ENCODE measurements at places on chromosomes 11 and 22.

DNA sequence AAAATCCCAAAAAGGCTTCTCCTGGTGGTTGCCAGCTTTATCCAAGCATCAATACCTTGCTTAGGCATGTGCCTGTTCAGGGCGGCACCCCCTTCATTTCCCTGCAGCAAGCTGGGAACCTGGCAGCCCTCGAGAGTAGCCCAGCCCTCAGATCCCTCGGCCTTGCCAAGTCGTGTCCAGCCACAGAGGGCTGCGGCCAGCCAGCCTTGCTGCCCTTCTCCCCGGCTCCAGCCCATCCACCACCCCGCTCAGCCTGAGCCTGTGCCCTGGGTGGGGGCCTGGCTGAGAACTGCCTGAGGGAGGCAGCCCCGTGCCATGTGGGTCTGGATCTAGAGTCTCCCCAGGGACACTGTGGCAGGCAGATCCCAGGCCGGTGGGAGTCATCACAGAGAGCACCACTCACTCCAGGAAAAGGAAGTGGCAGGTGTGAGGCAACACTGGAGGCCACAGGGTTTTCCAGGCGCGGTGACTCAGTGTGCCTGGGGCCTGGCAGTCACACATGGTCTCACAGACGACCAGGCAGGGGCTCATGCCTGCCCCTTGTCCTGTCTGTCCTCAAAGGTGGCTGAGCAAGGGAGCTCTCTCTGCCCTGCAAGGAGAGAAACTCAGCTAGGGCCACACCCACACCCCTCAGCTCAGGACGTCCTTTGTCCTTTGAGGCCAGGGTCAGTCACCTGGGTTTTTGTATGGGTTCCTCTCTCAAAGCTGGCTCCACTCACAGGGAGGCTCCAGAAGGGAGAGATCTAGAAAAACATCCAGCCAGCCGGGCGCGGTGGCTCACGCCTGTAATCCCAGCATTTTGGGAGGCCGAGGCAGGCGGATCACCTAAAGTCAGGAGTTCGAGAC lies 12.2 kb upstream of the CDC42BPG start:
- DNase-seq, result peak; percentile 91

DNA sequence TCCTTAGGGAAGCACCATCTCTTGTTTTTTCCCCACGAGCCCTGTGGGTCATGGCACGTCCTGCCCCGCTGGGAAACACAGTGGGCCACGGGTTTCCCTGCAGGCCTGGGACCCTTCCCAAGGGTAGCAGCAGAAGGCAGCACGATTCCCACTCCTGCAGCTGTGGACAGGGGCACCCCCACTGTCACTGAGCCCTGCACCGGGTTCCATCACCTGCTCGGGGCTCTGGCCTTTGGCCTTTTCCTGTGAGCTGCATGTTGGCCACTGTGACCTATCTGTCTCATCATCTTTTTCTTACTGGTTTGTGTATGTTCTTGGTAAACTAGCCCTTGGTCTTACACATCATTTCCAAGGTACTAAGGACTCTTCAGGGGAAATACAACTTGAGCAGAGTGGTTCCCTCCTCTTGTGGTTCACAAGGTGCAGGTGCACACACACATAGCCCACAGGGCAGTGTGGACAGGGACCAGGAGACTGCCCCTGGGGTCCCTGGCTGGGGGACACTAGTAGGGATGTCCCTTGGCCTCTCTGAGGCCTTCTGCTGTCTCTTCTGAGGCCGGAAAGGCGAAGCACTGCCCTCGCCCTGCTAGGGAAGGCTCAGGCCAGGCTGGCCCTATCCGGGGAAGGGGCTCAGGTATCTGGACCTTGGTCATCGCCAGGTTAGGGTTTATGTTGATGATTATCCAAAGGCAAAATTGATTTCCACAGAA lies 19.0 kb upstream of the TXNRD2 start:
- DNase-seq, result peak; percentile 58

DNA sequence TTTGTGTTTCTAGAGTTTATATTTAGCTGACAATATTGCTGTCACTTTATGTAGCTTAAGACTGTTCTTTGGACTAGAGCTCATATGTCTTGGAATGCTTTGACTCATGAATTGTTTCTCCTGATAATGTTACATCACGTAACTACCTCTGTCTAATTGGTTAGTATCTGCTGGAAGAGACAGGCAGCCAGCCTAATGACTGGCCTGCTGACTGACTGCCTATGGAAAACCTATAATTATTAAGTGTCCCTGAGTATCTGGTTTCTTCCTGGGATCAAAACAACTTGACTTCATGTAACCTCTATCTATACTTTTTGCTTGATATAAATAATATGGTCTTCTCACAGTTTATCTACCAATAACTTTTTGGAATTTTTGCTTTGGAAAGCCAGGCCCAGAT lies 9.4 kb downstream of the SOX6 start:
- DNase-seq, result no peak

GRCh38 chr11:122375687-122376399 lies 259.8 kb upstream of the BLID start:
- DNase-seq, result no peak

- no peak for DNase-seq
These were observed 85.9 kb upstream of the GRK3 start for GRCh38 chr22:25478528-25478927.

DNA sequence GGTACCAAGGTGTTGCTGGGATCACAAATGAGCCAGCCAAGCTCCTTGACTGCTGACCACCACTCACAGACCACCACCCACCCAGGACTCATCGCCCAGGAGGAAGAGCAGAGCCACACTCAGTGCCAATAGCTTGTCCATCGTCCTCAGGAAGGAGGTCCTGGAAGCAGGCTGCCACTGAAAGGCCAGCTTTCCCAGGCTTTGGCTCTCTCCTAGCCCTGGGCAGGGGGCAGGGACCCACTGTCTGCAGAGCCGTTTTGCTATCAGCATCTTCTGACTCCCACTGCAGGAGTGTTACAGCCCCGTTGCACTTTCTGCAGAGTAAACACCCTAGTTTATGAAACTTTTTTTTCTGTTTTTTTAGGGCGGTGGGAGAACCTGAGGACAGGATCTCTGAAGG lies 12.2 kb upstream of the ACRV1 start:
- DNase-seq, result no peak

DNA sequence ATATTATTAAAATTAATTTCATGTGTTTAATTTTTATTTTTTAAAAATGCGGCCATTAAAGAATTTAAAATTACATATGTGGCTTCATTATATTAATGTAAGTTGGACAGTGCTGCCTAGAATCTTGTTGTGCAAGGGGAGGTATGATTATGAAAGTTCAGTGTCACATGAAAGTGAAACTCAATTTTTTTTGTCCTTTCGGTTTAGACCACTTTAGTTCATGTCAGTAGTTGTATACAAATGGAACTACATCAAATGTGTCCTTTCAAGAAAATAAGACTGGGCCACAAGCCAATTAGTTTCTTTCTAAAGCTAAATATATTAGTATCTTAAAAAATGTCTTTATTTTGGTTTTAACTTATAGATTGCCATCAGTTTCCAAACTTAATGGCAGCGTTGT lies 35.7 kb downstream of the TBCEL start:
- DNase-seq, result no peak

DNA sequence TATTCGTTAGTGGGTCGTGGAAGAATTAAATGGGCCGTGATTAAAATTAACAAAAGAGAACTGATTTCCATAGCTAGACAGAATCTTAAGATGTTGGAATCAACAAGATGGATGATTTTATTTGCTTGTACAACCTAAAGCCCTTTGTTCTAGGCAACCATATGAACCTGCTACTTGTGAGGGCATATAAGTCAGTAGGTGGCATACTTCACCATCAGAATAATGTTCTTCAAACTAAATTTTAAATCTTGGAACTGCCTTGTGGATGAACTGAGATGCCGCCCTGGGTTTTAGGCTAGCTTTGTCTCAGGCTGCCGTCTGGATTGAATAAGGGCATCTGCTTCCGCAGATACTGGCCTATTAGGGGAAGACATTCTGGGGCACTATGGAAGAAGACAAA lies 40.9 kb downstream of the CSRP3 start:
- no peak for DNase-seq

GRCh38 chr11:108009497-108010370 lies 1.0 kb downstream of the CUL5 start:
- no peak for DNase-seq

- no peak for DNase-seq
These were observed 57.9 kb downstream of the DBX1 start for GRCh38 chr11:20102397-20102796.

- DNase-seq, result no peak
These were observed 19.1 kb downstream of the SYT13 start for GRCh38 chr11:45267052-45267451.

- DNase-seq, result no peak
These were observed 13.1 kb downstream of the POU2AF1 start for GRCh38 chr11:111365722-111366559.

DNA sequence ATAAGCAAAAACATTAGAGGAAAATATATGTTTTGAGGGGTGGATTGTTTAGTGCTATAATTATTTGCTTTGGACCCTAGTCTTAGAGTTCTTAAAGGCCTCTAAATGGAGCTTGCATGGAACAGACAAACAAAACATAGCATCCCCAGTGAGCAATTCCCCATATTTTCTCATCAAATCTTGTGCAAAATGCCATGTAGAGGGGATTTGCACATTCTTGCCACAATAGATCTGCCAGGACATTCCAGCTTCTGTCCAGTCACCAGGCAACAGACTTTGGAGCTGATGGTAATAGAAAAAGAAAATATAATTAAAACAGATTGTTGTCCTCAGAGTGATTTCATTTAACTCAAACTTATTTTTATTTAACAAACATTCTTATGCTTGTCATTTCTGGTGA lies 360.3 kb upstream of the PDGFD start:
- no peak for DNase-seq

- no peak for DNase-seq
These were observed 30.6 kb downstream of the SREBF2 start for GRCh38 chr22:41863472-41863871.

- peak; percentile 69 for DNase-seq
These were observed 24.6 kb downstream of the MRGPRD start for GRCh38 chr11:68956142-68956541.

DNA sequence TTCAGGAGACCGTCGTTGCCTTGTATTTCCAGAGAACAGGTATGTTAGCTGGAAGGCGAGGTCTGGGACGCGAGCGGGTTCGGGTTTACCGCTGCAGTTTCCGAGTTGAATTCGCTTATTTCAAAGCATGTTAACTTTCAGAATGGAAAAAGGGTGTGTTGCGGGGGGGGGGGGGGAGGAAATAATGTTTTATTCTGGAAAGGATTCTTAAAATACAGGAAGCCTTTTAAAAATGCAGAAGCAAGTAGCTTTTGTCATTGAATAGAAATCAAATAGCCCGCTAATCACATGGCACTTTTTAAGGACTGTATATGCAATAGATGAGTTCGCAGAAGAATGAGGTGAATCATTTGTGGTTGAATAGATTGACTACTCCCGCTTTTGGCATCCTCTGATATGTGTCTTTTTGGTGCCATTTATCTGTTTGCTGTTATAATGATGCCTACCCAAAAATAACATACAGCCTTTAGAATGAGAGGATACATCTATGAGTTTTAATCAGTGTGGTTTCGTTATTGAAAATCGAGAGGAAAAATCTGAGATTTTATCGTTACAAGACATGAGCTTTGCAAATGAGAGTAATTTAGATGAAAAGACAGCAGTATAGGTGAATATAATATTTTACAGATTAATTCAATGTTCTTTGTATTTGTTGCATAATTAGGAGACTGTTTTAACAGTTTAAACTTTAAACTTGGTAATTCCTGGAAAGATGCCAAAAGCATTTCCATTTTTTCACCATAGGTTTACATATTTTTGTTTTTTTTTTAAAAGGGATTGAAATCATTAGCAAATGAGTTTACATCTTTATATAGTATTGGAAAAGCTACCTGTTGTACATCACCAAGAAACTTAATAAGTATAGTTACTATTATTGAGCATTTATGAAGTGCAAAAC lies 1.7 kb downstream of the PDE3B start:
- DNase-seq, result no peak

DNA sequence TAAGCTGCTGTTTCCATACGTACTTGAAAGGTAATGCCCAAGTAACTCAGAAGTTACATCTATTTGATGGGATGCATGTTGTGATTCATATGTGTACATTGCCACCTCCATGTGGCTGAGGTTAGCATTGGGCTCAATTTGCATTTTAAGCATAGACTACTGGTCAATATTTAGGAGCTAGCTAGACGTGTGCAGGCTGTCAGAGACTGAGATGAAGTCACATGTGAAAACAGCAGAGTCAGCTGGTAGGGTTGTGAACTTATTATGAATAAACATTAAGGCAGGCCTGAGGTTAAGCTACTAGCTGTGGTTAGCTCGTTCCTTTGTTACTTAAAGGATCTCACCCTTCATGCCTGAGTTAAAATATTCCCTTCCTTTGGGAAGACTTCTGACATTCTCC lies 114.5 kb upstream of the MTNR1B start:
- DNase-seq, result no peak

GRCh38 chr22:26548984-26549383 lies 36.7 kb upstream of the TFIP11 start:
- no peak for DNase-seq

DNA sequence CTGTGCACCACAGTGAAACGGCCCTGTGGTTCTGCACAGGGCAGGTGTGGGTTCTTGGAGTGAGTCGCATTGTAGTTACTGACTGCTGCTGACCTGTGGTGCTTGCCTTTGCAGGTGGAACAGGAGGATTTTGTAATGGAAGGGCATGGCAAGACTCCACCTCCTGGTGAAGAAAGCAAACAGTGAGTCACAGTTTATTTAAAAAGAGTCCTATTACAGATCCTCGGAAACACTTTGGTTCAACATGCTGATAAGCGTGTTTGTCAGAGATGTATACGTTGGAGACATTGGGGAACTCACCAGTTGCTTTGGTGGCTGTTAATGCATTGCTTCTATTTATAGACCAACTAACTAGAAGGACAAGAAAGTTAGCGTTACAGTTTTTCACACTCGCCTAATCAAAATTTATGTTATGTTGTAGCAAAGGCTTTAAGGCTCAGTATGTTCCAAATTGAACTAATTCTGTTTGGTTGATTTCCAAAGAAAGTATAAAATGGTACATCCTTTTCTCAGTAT lies 21.7 kb upstream of the TNRC6B start:
- no peak for DNase-seq

DNA sequence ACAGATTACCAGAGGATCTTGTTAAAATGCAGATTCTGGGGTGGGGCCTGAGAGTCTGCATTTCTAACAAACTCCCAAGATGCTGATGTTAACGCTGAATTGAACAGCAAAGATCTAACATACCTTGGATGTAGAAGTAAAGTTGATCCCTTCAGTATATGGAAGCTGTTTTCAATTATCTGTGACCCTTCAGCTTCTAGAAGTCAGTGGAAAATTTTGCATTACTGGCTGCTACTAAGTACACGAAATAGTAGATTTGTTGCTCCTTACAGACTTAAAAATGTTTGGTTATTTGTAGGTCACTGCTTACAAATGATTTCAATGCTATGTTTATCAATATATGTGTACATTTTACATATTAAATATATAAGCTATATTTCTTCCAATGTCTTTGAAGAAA lies 107.4 kb downstream of the ARHGAP42 start:
- no peak for DNase-seq

GRCh38 chr11:3905080-3905953 lies 49.9 kb downstream of the STIM1 start:
- DNase-seq, result no peak

DNA sequence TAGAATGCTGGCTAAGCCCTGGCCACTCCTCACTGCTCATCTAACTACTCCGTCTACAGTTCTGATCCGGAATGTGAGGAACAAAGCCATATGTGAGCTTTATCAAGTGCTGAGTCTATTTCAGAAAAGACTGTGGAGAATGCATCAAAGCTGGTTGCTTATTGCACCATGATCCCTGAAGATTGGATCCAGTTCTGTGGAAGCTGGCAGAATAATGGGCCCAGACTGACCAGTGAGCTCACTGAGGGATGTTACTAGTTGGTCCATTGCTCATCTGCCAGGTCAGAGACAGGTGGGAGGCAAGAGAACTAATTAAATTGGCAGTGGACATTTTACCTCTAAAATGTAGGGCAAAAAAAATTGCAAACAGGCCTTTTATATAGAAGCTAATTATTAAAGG lies 681.3 kb downstream of the NTM start:
- DNase-seq, result no peak

All from sigmoid colon (tissue), 7 donors.